ENCODE measurements at places on chromosomes 5 and 9.

DNA sequence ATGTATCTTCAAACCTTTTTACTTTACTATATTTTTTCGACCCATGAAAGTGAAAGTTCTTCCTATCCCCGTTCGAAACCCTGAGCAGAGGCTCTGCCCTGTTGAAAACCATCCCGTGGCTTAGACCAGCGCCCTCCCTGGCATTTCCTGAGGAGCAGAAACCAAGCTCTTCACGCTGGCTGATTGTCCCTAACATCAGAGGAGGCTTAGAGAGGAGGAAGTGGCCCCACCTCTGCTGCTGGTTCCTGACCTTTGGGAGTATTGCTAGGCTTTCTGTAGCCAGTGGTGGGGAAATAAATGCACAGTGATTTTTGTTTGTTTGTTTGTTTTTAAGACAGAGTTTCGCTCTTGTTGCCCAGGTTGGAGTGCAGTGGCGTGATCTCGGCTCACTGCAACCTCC lies 4.2 kb upstream of the PTGES start:
- DNase-seq, result no peak

- DNase-seq, result no peak
Measured at GRCh38 chr5:172624996-172625964, 15.8 kb upstream of the NEURL1B start.

- peak; percentile 68 for DNase-seq
Measured at GRCh38 chr5:32589942-32590869, 4.8 kb downstream of the SUB1 start.

- DNase-seq, result no peak
Measured at GRCh38 chr5:88875341-88876234, 7.4 kb downstream of the MEF2C start.

- DNase-seq, result peak; percentile 83
Measured at GRCh38 chr5:81164936-81165335, 68.2 kb upstream of the CKMT2 start.

GRCh38 chr5:54347221-54347865 lies 37.0 kb upstream of the ARL15 start:
- DNase-seq, result no peak

DNA sequence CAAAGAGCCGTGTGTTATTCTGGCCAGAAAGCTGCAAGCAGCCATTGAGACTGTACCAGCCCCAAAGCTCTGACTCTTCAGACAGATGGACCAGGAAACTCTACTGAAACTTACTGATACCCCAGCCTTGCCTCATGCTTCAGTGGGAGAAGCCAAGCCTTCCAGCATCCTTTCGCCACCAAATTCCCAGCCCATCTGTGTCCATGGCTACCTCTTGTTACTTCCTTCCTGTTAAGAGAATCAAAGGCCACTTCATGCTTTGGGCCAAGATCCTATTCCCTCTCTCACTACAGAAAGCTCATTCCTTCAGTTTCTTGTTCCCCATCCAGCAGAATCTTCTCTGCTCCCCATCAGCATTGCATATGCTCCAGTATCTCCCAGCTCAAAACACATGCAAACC lies 46.9 kb upstream of the FREM1 start:
- DNase-seq, result no peak

GRCh38 chr5:59274106-59274636 lies 619.4 kb downstream of the PDE4D start:
- no peak for DNase-seq

- no peak for DNase-seq
Measured at GRCh38 chr9:34233672-34234071, 54.8 kb downstream of the UBAP1 start.

DNA sequence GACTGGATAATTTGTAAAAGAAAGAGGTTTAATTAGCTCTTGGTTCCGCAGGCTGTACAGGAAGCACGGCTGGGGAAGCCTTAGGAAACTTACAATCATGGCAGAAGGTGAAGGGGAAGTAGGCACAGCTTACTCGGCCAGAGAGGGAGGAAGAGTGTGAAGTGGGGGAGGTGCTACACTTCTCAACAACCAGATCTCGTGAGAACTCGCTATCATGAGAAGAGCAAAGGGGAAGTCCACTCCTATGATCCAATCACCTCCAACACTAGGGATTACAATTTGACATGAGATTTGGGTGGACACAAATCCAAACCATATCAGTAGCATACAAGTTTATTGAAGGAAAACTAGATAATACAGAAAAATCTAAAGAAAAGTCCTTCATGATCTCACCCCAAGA lies 39.9 kb downstream of the NEURL1B start:
- no peak for DNase-seq

- no peak for DNase-seq
Measured at GRCh38 chr9:136784997-136785361, 6.2 kb upstream of the TMEM141 start.

GRCh38 chr9:97638666-97639065 lies 5.0 kb downstream of the NCBP1 start:
- no peak for DNase-seq

DNA sequence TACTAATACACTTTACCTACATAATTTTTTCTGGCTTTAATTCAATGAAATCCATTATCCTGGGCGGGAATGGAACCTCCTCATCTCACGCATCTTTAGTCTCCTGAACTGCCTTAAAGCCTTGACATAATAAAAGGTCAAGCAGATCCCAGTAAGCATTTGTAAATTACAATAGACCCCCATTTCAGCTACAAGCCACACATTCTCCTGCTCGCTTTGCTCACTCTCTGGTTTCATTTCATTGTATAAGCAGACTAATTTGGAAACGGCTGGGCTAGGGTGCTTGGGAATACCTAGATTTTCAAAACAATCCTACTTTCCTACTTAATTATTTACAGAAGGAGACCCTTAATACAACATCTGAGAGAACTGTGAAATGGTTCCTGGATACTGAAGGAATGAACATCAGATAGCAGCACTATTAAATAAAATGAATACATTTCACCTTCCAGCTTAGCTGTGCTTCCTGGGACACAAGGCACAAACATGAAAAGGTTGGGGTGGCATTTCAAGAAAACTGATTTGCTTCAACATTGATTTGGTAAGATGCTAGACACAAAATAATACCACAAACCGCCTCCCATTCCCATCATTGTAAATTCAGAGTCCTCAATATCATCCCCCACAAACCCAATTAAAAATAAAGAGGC lies 1.5 kb downstream of the JAKMIP2 start:
- no peak for DNase-seq

DNA sequence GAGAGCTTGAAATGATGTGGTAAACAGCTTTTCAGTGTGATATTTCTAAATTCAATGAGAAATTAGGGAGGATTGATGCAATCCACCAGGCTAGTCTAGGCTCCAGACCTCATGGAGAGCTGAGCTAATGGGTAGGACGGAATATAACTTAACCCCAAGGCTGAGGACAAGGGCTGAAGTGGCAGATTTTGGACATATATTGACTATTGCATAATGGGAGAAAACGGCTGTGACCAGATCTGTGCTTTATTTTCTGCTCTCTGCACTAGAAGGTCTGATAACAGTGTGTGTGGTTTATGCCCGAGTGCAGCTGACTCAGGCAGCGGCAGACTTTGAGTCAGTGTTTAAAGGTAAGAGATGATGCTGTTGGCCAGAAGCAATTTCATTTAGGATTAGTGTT lies 70.6 kb downstream of the ACTBL2 start:
- no peak for DNase-seq

- DNase-seq, result no peak
Measured at GRCh38 chr5:179596421-179596820, 27.1 kb downstream of the HNRNPH1 start.

DNA sequence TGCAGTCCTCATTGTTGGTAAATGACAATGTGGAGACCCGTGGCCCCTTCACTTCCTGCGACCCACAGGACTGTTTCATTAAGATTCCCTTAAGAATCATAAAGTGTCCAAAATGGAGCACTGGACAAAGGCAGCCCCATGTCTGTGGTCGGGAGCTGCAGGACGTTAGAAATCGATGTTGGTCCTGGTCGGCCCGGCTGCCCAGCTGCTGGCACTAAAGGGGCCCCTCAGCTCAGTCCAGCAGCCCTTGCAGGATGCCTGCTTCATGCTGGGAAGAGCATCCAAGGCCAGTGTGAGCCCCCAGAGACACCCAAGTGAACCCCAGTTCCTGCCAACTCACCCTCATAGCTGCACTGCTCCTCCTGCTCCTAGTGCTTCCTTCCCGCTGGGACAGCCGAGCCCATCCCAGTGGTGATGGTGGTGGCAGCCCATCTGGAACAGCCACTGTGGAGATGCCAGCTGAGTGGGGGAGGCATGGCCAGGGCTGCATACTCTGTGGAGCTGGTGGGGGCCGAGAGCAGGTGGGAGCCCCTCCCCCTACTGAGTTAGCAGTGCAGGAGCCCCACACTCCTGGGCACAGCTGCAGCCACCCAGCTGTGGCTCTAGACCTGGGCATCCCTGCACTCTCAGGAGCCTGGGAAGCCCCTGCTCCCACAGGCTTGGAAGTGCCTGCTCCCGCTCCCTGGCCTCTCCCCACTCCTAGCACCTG lies 168.0 kb upstream of the IRX2 start:
- no peak for DNase-seq
